ENCODE measurements at places on chromosomes 12 and 14. TPM values are rescaled to one million over a fixed set of nuclear protein-coding genes. Genes with fewer than 3 reads are reported as not detected.

The SLC7A7 gene
- 112 TPM for total RNA-seq

The KLHDC1 gene
- total RNA-seq, result 5.9 TPM

DNA sequence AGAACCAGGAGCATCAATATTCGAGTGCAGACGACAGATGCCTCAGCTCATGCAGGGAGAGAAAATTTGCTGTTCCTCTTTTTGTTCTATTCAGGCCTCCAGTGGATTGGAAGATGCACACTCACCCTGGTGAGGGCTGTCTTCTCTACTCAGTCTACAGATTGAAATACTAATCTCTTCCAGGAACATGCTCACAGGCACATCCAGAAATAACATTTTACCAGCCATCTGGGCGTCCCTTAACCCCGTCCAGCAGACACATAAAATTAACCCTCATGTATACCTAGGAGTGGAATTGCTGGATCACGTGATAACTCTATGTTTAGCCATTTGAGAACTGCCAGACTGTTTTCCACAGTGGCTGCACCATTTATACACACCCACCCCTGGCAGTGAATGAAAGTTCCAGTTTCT, 4.5 kb upstream of the OAS2 start:
- H3K27ac ChIP-seq, result no peak overlapping the region
- no peak overlapping the region for H3K4me3 ChIP-seq
- H3K27me3 ChIP-seq, result no peaks in the 10 kb centered on the region
- DNase-seq, result no peak
- peaks cover 15% of the 10 kb centered on the region for H3K36me3 ChIP-seq
- peaks cover 26% of the 10 kb centered on the region for H3K4me1 ChIP-seq

The PTHLH gene
- total RNA-seq, result 2.9 TPM

The SBNO1 gene
- total RNA-seq, result 31.2 TPM

DNA sequence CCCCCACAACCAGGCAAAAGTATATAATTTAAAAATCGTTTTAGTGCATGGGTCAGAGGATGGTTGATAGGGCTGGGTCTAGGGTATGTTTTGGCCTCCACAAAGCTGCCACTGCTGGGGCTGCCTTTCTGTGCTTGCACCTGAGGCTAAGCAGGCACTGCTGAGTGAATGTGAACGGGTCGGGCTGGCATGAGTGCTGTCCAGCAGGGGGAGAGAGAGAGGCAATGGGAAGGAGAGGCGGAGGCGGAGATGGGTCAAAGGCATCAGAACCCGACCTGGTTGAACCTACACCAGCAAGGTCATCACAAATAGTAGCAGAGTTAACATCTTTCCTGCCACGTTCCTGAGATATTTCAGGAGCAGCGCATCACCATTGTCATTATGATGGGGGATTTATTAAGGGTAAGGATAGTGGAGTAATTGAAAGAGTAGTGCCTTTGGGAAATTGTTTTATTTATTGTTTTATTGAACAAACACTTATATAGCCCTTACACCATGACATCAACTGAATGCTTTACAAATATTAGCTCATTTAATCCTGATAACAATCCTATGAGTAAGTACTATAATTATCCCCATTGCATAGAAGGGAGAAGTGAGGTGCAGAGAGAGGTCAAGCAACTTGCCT, 5.8 kb upstream of the NRXN3 start:
- no peak overlapping the region for H3K27ac ChIP-seq
- peaks cover 71% of the 10 kb centered on the region for H3K27me3 ChIP-seq
- no peaks in the 10 kb centered on the region for H3K4me1 ChIP-seq
- no peak overlapping the region for H3K4me3 ChIP-seq

All from spleen (tissue), 13 donors.